Stimulated activated naive CD4-positive, alpha-beta T cell treated with Interleukin-2 at 50 U/mL for 16 hours (primary cell): ENCODE measurements at places on chromosomes 6 and 20.

DNA sequence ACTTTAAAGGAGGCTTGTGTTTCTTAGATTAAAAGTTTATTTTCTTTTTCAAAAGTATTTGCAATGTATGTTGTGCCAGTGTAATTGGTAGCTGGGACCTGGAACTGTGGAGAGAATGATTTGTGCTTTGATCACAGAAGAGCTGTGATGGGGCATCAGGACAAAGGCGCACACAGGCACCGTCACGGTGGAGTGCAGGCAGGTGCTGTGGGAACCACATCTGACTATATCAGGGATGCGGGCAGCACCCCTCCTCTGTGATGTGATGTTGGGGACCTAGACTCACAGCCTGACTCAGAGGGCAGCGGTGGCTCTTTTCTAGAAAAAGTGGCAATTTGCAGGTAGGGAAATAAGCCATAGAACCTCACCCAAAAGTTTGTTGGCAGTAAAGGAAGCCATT is 34.5 kb downstream of the SYTL3 start:
- no peak for DNase-seq

- DNase-seq = no peak
Observed at GRCh38 chr20:1489764-1490436, 1.3 kb downstream of the SIRPB2 start.

- DNase-seq = no peak
Observed at GRCh38 chr6:167930295-167930694, 67.2 kb upstream of the KIF25 start.

DNA sequence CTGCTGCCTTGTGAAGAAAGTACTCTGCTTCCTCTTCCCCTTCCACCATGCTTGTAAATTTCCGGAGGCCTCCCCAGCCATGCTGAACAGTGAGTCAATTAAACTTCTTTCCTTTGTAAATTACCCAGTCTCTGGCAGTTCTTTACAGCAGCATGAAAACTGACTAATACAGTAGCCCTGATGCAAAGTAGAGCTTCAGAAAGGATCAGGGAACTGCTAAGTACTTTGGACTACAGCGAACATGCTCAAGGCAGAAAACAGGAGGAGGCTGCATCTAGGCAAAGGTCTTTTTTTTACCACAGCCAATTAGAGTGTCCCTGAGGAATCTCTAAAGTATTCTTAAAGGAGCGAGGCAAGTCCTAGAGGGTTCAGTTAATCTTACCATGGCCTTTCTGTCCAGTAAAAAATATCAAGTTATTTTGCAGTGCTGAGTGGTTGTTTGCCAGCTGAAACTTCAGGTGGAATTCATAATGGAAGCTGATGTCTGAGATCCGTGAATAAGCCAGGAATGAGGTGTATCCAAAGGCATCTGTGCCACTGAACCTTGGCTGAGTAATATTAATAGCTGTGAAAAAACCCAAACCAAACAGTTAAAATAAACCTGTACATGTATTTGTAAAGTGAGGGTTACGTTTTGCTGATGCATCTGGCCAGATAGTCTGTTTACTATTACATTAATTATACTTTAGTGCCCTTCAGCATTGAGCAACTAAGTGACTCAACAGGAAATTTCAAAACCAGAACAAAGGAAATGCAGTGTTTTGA is 170.4 kb downstream of the PHF3 start:
- no peak for DNase-seq

GRCh38 chr6:130558131-130558530 is 192.3 kb downstream of the TMEM200A start:
- no peak for DNase-seq

DNA sequence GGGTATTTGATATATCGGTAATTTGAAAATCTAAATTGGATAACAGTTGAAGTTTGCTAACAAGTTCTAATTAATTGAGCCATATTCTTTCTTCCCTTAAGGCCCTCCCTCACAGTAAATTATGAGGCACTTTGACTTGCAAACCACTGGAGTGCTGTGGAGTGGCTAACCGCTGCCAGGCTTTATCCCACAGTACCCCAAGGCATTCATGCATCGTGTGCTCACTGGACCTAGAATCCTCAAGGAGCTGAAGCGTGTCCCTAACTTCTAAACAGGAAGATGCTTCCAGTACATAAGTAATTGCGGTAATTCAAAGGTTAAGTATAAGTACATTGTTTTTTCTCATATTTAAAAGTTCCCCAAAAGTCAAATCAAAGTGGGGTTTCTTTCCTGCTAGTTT is 499.9 kb downstream of the TFAP2A start:
- DNase-seq = no peak

DNA sequence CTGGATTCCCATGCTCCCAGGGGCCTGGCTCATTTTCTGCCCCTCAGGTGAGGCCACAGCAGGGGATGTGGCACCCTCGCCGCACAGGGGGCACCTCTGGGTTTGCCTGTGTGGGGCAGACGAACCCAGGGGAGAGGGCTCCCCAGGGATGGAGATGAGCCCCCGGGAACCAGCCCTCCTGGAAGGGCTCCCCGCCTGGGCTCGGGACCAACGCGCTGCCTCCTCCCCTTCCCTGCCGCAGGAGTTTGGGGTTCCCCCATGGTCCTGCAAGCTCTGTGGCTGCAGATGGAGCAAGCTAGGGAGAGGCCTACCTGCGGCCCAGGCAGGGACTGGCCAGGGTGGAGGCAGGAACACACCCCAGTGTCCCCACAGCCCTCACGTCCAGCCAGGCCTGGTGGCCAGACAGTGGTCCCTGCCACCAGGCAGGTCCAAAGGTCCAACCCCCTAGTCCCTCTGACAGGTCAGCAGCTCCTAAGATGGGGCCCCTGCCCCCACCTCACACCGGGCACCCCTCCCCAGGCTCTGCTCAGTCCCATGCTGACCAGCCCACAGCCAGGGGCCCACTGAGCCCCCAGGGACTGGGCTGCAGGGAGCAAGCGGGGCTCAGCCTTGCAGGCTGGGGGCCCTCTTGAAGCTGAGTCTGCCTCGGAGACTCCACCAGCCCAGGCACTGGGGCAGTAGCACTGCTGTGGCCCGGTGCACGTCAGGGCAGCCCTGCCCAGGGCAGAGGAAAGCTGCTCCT is 13.7 kb downstream of the LAMA5 start:
- DNase-seq = no peak

DNA sequence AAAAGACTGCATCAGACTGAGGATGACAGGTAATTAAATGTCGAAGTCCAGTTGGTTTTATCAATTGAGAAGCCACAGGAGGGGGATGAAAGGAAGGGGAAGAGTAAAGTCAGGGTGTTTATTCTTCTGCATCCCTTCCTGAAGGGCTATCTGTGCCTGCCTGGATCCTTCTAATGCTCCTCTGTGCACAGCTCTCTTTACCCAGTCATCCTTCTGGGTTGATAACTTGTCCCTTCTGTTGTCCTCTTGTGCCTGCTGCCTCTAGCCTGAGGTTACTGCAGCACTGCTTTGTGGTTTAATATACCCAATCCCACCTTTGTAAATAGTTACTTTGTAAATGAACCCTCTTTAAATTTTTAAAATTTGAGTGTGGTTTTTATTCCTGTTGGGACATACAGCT is 1127.3 kb downstream of the EPHA7 start:
- no peak for DNase-seq

DNA sequence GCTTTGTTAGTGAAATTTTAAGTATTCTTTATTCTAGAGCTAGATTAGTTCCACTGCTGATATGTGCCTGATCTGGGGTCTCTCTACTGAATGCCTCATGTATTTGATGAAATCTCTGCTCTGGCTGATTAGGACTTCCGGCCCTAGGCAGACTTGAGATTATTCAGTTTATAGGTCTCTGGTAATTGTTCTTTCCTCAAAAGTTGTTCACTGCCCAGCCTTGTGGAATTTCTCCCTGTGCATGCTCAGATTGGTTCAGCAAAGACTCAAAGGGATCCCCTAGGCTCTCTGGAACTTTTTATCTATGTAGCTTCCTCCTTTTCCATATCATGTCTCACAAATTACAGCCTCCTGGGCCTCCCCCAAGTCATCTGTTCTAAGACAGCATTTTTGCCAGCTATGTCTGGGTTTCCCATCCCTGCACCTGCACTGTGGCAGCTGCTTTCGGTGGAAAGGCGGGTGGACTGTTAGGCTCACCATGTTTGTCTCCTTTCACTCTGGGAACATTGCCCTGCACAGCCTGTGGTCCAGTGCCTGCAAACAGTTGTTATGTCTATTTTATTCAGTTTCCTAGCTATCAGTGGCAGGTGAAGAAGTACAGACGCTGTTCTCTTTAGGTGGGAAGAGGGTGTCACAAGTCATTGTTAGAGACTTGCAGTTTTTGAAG is 73.7 kb downstream of the RPP40 start:
- DNase-seq = no peak

DNA sequence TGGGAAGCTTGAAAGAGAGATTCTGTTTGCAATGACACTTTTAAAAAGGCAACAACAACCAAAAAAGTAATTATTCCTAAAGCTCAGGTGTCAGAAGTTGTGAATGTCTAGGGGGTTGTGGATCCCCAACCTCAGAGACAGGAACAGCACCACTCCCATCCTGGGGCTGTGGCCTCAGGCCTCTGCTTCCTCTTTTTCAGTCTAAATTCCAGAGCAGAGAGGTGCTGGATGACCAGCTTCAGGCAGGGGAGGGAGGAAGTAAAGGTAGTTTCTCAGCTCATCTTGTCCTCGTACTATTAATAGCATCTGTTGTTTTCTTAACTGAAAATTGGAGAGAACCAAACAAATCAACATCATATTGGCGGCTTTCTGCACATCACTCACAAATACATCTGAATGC is 8.3 kb downstream of the NT5E start:
- DNase-seq = no peak

GRCh38 chr20:57263801-57264792 is 2.3 kb downstream of the BMP7 start:
- no peak for DNase-seq

DNA sequence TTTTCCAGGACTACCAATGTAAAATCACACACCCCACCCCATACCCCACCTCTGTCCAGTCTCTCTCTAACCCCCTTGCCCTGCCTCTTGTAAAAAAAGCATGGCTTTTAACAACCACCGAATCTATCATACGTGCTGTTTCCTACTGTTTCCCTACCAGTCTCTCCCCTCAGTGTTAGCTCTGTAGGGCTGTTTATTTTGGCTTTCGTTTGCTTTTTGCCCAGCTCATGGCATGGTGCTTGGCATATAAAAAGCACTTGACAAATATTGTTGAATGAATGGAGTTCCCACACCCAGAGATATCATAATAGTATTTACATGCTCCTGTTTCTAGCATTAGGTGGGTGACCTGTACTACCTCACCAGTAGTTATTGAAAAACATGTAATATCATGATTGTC is 148.2 kb downstream of the OPRM1 start:
- no peak for DNase-seq
